CD4-positive, alpha-beta memory T cell (primary cell): ENCODE measurements at places on chromosomes 16 and 17. TPM values are rescaled to one million over a fixed set of nuclear protein-coding genes. Genes with fewer than 3 reads are reported as not detected.

JUP gene
- 0.15 TPM for total RNA-seq

GRCh38 chr16:1345651-1346421, 5.8 kb downstream of the TSR3 start:
- H3K4me3 ChIP-seq, result no peak overlapping the region
- peaks cover 27% of the 10 kb centered on the region for H3K4me1 ChIP-seq
- H3K27ac ChIP-seq, result no peak overlapping the region
- peaks cover 17% of the 10 kb centered on the region for H3K36me3 ChIP-seq

BIRC5 gene
- not detected for total RNA-seq

- peaks cover 61% of the 10 kb centered on the region for H3K36me3 ChIP-seq
- H3K4me3 ChIP-seq, result peak overlapping the region; percentile 16
- H3K27ac ChIP-seq, result peak overlapping the region; percentile 83
- peaks cover 62% of the 10 kb centered on the region for H3K4me1 ChIP-seq
Measured at GRCh38 chr17:78818152-78818846, 22.3 kb downstream of the USP36 start.

DNA sequence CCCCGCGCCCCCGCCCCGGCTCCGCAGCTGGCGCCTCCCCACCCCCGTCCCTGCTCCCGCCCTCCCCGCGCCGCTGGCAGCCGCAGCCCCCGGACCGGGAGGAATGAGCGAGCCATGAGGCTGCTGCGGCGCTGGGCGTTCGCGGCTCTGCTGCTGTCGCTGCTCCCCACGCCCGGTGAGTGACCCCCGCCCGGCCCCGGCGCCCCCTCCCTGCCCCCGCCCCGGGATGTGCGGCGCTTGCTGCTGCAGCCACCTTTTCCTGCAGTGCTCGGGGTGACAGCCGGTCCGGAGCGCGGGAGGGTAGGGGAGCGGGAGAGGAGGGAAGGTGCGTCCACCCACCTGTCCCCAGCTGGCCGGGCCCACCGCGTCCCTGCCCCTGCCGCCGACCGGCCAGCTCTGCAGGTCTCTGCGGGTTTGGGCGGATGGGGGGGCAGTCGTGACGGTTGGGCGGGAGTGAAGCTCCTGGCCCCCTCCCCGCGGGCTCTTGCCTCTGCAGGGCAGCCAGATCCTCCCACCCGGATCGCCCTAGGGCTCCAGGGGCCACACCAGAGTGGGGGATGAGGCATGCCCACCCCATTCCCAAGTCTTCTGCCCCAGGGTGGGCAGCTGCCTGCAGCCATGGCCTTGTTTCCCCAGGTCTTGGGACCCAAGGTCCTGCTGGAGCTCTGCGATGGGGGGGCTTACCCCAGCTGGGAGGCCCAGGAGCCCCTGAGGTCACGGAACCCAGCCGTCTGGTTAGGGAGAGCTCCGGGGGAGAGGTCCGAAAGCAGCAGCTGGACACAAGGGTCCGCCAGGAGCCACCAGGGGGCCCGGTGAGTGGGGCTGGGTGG, 513 bp downstream of the ADAM11 start:
- no peaks in the 10 kb centered on the region for H3K36me3 ChIP-seq
- no peak overlapping the region for H3K4me3 ChIP-seq
- H3K27me3 ChIP-seq, result peaks cover 9% of the 10 kb centered on the region
- no peak for DNase-seq
- H3K27ac ChIP-seq, result no peak overlapping the region

DNA sequence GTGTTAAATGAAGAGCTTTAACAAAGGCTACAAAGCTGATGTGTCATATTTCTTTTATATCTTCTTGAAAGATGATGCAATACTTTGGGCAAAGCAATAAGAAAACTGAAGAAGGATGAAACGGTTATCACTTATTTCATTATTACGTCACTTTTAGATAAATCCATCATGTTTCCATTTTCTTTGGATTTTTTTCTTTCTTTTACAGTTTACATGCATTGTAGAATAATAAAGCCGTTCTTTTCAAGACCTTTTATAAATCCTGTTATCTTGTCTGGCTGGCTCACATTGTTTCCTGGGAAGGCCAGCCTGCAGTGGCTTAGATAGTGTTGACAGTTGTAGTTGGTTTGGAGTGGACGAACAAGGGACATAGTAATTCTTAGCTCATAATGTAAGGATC, 28.9 kb downstream of the TANC2 start:
- no peak overlapping the region for H3K27ac ChIP-seq
- H3K4me1 ChIP-seq, result no peaks in the 10 kb centered on the region
- DNase-seq, result no peak

CMIP gene
- total RNA-seq, result 36.4 TPM

- H3K4me3 ChIP-seq, result no peak overlapping the region
- H3K36me3 ChIP-seq, result no peaks in the 10 kb centered on the region
- DNase-seq, result peak; percentile 15
- peaks cover 3% of the 10 kb centered on the region for H3K4me1 ChIP-seq
Measured at GRCh38 chr17:73546770-73547536, 97.3 kb downstream of the SDK2 start.

GRCh38 chr17:34269969-34270368, at the start of gene CCL7:
Gene CCL7, plus strand, starts transcription at chr17:34270221. Its CDS starts 70 bp downstream, at chr17:34270291.
- peaks cover 6% of the 10 kb centered on the region for H3K27me3 ChIP-seq
- no peaks in the 10 kb centered on the region for H3K4me1 ChIP-seq
- no peaks in the 10 kb centered on the region for H3K36me3 ChIP-seq
- H3K4me3 ChIP-seq, result no peak within 1 kb of the TSS
- H3K27ac ChIP-seq, result no peak within 1 kb of the TSS

- no peaks in the 10 kb centered on the region for H3K36me3 ChIP-seq
- DNase-seq, result peak; percentile 67
- no peak overlapping the region for H3K27ac ChIP-seq
- no peak overlapping the region for H3K4me3 ChIP-seq
Measured at GRCh38 chr16:28218109-28218508, 6.3 kb upstream of the XPO6 start.

CBX8 gene
- 4.1 TPM for total RNA-seq

DNA sequence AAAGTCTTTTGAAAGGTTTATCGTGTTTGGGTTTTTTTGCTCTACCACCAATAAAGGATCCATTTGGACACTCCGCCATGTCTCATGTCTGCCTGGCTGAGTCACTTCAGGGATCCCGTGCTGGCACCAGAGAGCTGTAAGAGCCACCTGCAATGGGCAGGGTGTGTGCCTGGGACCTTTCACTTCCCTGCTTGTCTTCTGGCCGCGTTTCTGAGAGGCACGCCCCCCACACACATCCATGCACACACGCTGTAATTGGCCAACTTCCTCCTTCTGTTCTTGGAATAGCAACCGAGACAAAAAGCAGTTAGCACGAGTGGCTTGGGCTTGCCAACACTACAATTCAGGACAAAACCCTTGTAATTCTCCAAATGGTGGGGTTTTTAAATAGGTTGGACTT, 9.8 kb upstream of the SOST start:
- H3K36me3 ChIP-seq, result no peaks in the 10 kb centered on the region
- H3K27me3 ChIP-seq, result no peaks in the 10 kb centered on the region
- H3K27ac ChIP-seq, result no peak overlapping the region
- H3K4me1 ChIP-seq, result no peaks in the 10 kb centered on the region

GRCh38 chr17:35795007-35795870, at the start of gene MMP28:
Gene MMP28, minus strand, starts transcription at chr17:35795641. Its CDS starts 264 bp downstream, at chr17:35795377.
- no peaks in the 10 kb centered on the region for H3K36me3 ChIP-seq
- H3K4me3 ChIP-seq, result peak within 1 kb of the TSS; percentile 54
- H3K27ac ChIP-seq, result no peak within 1 kb of the TSS
- peaks cover 12% of the 10 kb centered on the region for H3K27me3 ChIP-seq

DNA sequence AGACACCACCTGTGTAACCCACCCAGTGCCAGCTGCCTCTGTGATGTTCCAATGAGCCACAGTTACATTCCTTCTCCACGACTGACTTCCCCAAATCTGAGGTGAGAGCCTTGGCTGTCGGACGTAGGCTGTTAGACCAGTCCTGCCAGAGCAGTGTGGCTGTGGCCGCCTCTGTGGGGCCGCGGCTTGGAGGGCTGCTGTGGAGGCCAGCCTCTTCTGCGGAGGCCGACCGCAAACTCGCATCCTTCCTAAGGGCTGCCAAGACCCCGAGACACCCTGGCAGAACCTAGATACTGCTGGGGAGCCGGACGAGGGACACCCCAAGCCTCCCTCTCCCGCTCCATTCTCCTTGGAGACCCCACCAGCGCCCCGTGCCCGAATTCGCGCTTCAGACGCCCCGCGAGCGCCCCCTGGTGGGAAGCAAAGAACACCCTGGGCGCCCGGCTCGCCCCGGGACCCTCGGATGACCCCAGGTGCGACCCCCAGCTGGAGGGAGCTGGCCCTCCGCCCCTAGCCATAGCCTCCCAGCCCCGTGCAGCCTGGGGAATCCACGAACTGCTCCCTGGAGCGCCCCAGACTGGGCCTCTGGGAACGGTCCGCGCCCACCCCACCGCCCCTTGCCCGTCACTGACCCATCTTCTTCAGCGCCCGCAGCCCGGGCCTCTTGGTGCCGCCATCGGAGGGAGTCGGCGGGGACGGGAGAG, 547 bp downstream of the PLCD3 start:
- peak overlapping the region; percentile 65 for H3K4me3 ChIP-seq
- H3K4me1 ChIP-seq, result peaks cover 21% of the 10 kb centered on the region
- H3K27me3 ChIP-seq, result no peaks in the 10 kb centered on the region

- H3K27me3 ChIP-seq, result no peaks in the 10 kb centered on the region
- no peak overlapping the region for H3K27ac ChIP-seq
- peaks cover 37% of the 10 kb centered on the region for H3K36me3 ChIP-seq
Measured at GRCh38 chr16:71848622-71849021, 2.8 kb downstream of the ATXN1L start.

GRCh38 chr17:72146371-72146770, 25.6 kb downstream of the SOX9 start:
- no peak overlapping the region for H3K27ac ChIP-seq
- no peak for DNase-seq
- no peaks in the 10 kb centered on the region for H3K4me1 ChIP-seq
- no peaks in the 10 kb centered on the region for H3K36me3 ChIP-seq

DNA sequence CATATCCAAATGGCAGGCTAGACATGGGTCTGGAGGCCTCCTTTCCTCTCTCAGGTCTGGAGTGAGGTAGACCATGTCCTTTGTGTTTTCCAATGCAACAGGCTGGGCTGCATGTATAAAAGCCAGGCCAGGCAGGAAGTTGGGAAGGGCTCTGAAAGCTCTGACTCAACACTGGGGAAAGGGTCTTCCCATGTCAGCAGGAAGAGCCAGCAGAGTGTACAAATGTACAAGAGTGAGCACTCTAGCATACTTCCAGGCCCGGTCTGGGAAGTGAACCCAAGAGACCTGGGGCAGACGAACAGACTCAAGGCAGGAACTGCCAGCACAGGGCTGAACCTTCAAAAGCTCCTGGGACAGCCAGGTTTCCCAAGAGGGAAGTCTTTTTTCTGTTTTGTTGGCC, 7.0 kb downstream of the ATPAF2 start:
- no peak overlapping the region for H3K4me3 ChIP-seq
- no peaks in the 10 kb centered on the region for H3K27me3 ChIP-seq
- H3K36me3 ChIP-seq, result peaks cover 12% of the 10 kb centered on the region

- DNase-seq, result no peak
- no peak overlapping the region for H3K27ac ChIP-seq
- no peaks in the 10 kb centered on the region for H3K27me3 ChIP-seq
- H3K4me1 ChIP-seq, result no peaks in the 10 kb centered on the region
Measured at GRCh38 chr17:53635444-53635843, 187.3 kb upstream of the KIF2B start.

DNA sequence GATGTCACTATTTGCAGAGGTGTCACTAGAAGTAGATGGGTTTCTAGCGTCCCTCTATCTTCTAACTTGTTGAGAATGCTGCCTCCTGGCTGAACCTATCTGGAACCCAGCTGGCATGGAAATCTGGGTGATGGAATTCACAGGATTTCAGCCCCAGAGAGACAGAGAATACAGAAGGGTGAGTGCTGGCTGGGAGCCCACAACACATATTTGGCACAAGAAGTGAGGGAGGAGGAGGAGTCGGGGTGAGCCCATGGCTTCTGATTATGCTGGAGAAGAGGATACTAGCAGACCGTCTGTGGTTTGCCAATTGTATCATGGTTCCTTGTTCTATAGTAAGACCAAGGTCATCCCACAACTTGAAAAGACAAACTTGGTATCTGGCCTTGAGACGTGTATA, 557.8 kb upstream of the SALL1 start:
- DNase-seq, result no peak
- no peaks in the 10 kb centered on the region for H3K4me1 ChIP-seq
- no peak overlapping the region for H3K27ac ChIP-seq
- no peak overlapping the region for H3K4me3 ChIP-seq
- H3K36me3 ChIP-seq, result no peaks in the 10 kb centered on the region

DNA sequence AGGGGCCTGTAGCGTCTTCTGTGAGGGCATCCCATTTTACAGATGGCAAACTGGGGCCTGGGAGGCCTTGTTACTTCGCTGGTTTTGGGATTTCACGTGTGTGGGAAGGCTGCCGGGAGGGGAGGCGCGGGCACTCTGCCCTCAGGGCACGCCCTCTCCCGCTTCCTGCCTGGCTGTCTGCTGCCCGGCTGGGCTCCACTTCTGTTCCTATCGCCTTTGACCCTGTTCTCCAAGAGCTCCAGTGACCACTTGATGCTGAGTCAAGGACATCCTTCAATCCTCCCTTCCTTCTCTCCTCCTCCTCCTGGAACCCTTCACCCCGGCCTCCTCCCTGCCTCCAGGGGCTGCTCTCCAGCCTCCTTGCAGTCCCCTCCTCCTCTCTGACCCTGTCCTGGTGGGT, 16.0 kb downstream of the SPNS3 start:
- H3K36me3 ChIP-seq, result no peaks in the 10 kb centered on the region
- H3K27me3 ChIP-seq, result no peaks in the 10 kb centered on the region
- H3K27ac ChIP-seq, result no peak overlapping the region
- no peaks in the 10 kb centered on the region for H3K4me1 ChIP-seq

DNA sequence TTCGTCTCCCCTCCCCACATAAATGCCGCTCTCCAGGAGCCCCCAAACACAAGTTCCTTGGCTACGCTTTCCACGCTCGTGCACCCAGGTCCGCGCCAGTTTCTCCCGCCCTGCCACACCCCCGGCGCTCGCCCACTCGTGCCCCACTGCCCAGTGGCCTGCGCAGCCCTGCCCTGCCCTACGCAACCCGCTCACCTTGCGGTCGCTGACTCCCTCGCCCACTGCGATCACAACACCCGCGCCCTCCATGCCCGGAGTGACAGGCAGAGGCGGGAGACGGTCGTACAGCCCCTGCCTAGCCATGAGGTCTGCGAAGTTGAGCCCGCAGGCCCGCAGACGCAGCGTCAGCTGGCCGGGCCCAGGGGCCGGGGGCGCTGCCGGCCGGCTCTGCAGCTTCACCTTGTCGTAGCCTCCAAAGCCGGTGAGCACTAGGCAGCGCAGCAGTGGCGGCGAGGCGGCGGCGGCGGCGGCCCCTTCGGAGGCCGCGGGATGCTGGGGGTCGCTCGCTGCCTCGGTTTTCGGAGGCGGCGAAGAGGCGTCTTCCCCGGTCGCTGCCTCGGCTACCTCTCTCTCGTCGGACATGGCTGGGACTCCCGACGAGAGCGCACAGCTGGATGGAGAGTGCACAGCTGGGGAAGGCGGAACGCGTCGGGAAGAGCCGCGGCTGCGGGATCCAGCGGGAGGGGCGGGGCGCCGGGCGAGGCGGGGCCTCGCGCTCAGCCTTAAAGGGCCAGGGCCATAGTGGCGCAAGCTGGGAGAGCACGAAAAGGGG, at the start of gene VAT1:
VAT1 (minus strand) TSS at position 645 of the 772 bp plus-strand sequence; CDS start at position 582, 63 bp downstream.
- H3K4me1 ChIP-seq, result peaks cover 45% of the 10 kb centered on the region
- DNase-seq, result peak; percentile 49
- peak within 1 kb of the TSS; percentile 68 for H3K27ac ChIP-seq
- no peaks in the 10 kb centered on the region for H3K36me3 ChIP-seq
- H3K4me3 ChIP-seq, result peak within 1 kb of the TSS; percentile 73
- no peaks in the 10 kb centered on the region for H3K27me3 ChIP-seq
